ENCODE measurements at places on chromosomes 4 and X.

DNA sequence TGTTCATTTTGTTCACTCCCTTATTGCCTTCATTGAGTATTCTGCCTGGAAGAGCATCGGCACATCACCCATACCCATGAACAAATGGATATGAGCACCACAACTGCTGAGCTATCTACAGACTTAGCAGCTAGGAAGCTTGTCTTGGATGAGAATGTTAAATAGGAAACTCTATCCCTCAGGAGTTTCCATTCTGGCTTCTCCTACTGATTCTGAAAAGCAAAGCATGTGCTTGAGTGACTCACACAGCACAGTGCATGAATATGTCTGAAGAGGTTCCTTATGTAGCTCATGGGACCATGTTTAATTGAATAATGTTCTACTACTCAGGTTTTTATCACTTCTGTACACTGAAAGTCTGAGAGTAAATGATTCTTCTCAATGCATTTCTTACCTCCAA lies 57.3 kb upstream of the MXRA5 start:
- no peak for DNase-seq

- no peak for DNase-seq
These were observed 2.8 kb downstream of the DCUN1D4 start for GRCh38 chr4:51845711-51846110.

DNA sequence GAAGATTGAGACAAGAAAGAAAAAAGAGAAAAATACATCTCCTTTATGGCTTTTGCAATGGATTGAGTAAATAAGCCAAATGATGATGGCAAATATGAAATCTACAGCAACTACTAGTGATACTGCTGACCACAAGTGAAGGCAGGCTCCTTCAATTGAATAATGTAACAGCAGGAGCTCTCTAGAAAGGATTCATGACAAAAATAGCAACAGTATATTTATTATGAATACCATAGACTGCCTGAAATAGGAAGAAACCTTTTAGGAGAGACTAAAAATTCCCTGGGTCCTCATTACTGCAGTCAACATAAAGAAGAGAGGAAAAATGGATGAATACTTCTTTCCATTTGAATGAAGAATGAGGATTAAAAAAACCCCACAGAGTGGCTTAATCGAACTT lies 306.8 kb upstream of the ANXA10 start:
- DNase-seq: peak; percentile 4

DNA sequence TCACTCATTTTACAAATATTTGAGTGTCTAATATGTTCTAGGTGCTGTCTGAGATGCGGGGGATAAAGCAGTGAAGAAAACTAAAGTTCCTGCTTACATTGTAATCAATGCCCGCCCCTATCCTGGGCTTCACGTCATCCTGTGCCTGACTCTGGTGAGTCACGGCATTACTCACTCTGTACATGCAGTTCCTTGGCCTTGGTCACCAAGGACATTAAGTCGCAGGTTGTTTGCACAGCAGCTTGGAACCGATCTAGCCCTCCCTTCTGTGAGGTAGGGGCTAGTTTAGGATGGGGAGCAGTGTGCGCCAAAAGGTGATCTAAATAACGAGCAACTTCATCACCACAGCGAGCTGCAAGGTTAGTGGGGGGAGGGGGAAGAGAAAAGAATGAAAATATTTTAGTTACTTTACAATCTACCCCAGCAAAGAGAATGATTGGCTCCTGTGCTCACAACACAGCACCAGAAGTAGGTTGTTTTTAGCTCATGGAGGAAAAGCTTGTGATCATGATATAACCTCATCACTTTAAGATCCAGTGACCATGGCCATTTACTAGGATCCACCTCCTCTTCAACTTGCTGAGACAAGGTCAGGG lies 48.0 kb upstream of the HDAC8 start:
- no peak for DNase-seq

DNA sequence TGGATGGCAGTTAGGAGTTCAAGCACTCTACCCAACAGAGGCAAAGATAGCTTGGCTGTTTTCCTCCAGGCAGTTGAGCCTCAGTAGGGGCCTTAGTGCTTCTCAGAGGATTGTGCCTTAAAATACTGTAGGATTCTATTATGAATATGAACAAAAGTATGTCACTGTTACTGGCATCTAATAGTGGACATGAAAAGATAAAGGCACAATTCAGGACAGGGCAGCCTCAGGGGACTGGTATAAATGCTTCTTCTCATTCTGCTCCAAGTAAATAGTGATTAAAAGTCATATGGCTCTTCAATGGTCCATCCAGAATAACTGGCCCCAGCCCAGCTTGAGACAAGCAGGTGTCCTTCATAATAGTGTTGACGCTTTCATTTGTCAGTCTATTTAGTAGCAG lies 17.7 kb downstream of the COL4A6 start:
- no peak for DNase-seq

DNA sequence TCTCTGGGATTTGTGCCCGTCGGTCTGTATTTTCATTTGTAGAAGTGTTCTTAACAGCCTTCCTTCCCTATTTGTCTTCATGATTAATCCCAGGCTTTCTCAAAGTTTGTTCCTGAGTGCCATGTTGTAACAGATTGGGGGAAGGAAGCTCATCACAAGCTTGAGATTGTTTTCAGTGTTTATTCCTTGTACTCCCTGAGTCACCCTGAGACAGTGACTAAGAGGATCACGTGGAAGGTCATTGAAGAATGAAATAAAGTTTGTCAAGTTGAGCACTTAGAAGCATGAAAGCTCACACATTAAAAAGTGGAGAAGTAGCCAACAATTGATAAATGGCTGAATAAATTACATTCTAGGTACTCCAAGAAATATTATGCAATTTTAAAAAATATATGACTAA lies 153.5 kb upstream of the FAM241A start:
- DNase-seq: no peak

- no peak for DNase-seq
These were observed 14.4 kb upstream of the CENPU start for GRCh38 chr4:184748251-184748652.

DNA sequence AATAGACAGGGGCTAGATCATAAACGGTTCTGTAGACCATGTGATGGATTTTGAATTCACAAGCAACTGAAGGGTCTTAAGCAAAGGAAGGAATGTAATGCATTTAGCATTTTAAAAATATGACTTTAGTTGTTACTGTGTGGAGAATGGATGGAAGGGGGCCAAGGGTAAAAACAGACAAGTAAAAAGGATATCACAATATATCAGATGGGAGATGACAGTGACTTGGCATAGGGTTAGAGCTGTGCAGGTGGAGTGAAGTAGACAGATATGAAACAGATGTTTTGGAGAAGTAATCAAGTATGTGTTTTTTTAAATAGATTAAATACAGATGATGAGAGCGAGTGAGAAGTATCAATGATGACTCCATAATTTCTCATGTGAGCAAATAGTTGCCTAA lies 1116.0 kb upstream of the TENM3 start:
- no peak for DNase-seq

- DNase-seq: peak; percentile 6
These were observed 65.5 kb downstream of the F9 start for GRCh38 chrX:139596068-139596467.

DNA sequence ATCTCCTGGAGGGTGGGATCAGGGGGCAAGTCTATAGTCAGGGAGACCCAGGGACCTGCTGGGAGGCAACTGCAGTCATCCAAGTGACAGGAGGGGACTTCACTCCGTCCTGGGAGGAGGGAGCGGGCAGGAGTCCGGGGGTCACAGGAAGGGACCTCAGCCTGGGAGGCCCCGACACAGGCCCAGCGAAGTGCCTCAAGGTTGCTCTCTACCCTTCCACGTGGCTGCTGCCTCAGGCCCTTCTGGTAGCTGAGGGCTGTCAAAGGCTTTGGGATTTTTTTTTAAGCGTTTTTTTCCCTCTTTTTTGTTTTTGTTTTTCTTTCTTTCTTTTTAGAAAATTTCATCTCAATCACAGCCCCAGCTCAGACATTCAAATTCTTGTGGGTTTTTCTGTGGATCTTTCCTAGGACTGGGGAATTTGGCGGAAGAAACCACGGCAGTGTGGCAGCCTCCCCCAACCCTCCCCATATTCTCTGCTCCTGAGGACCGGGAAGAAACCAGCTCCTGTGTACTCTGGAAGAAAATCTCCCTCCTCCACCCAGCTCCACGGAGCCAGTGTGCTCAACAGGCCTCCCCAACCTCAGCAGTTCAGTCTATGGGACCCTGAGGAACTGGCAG lies 1.4 kb upstream of the HAUS7 start:
- no peak for DNase-seq

DNA sequence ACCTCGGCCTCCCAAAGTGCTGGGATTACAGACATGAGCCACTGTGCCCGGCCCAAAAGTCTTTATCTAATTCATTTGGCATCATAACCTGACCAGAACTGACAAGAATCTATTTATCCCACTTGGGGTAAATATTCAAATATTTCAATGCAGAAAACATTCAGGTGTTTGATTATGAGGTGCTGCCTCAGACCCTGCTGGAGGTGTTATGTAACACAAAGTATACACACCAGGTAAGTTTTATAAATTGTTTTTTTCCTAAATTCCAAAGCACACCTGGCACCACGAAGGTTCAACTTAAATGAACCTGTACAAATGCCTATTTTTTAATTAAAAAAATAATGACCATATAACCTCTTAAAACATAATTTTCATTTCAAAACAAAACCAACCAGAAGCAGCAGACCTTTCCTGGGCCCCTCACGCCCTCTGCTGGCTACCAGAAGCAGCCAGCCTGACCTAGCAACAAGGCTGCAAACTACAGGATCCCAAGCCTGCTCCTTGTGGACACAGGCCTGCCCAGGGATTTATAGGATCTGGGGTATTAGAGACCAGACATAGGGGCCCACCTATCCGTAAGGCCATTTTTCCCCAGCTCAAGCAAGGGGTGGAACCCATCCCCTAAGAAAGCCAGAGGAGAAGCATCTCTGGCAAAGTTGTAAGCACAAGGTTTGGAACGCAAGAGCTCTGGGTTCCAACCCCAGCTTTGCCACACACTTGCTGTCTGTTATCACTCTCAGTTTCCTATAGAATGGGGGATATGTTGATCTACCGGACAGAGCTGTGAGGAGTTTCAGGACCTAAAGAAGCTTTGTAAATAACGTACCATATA lies 11.7 kb downstream of the OTUD5 start:
- DNase-seq: peak; percentile 78

DNA sequence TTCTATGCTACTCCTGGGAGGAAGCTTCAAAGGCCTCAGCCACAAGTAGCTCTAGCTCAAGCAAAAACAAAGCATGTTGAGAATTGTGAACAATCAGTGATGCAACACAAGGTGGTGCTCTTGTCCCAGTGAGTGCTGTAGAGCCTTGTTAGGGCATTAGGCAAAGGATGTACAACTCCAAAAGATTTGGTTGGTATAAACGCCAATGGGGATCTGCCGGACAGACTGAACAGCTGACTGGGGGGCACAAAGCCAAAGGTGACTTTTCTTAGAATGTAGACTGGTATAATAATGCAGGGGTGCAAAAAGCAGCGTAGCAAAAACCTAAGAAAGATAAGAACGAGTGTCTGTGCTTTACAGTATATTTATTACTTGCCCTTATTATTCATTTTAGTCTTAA lies 62.6 kb upstream of the ALB start:
- DNase-seq: peak; percentile 68

GRCh38 chr4:118076958-118077766 lies 42.9 kb downstream of the NDST3 start:
- DNase-seq: peak; percentile 50

GRCh38 chr4:54683616-54684346 lies 26.0 kb downstream of the KIT start:
- peak; percentile 35 for DNase-seq

GRCh38 chrX:129769467-129770154 lies 10.1 kb upstream of the SASH3 start:
- DNase-seq: no peak

DNA sequence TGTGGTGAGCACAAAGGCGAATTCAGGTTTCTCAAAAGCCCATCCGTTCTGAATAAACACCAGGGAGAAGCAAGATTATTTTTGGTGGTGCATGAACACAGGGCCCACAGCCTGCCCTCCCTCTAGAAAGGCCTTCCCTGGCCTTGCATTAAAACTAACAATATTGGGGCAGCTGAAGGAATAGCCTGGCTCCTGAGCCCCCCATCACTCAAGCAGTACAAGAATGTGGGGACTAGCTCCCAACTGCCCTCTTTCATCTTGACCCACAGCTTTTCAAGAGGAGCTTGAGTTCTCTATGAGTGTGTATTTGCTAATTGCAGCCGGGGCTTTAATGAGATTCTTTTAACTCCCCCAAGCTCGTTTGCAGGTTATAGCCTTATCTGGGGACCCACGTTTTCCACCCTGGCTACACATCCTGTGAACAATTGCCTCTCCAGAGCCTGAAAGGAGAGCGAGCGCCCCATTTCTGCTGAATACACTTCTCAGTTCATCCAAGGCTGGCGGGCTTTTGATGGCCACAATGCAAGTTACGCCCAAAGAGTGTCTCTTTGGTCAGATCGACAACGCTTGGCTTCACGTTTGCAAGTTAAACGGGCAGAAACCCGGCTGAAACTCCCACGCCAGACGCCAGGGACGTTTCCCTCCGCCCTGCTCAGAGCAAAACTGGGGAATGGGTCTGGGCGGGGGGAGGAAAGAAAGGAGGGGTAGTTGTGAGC lies 4.7 kb upstream of the GSX2 start:
- DNase-seq: no peak

DNA sequence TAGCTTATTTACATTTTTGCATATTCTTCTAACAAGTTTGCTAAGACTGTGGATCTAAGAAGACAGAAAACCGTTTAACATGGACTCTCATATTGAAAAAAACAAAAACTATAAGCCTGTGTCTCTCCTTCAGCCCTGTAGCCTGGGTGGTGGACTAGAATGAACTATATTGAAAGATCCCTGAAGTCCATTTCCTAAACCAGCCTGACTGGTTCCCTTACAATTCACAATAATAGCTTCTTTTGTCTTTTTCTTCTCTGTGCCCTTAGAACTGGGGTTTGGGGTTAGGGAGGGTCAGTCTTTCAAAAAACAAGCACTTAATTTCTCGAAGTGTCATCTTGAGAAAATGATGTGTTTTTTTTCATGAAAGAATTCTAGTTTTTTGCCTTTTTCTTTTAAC lies 59.0 kb downstream of the GSTCD start:
- DNase-seq: no peak

DNA sequence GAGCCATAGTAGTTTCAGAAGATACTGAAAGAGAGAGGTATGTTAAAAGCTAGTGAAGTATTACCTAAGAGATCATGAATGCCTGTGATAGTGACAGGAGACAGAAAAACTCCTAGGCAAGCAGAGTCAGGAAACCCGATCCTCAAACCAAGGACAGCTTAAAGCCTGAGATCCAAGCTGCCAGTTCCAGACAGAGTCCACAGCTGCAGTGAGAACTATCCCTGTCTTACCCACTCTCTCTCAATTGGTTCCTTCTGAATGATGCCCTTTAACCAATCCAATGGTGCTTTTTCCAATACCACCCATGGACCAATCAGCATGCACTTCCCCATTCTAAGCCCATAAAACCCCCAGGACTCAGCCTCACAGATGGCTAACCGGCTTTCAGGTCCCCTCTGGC lies 90.4 kb upstream of the PCDH10 start:
- no peak for DNase-seq
